C1 segment of cervical spinal cord (tissue), 14 donors: ENCODE measurements at places on chromosomes 5 and 9.

- DNase-seq = no peak
Observed at GRCh38 chr5:123412206-123412605, 11.0 kb downstream of the CEP120 start.

- DNase-seq = no peak
Observed at GRCh38 chr5:135868681-135869080, 27.0 kb downstream of the IL9 start.

DNA sequence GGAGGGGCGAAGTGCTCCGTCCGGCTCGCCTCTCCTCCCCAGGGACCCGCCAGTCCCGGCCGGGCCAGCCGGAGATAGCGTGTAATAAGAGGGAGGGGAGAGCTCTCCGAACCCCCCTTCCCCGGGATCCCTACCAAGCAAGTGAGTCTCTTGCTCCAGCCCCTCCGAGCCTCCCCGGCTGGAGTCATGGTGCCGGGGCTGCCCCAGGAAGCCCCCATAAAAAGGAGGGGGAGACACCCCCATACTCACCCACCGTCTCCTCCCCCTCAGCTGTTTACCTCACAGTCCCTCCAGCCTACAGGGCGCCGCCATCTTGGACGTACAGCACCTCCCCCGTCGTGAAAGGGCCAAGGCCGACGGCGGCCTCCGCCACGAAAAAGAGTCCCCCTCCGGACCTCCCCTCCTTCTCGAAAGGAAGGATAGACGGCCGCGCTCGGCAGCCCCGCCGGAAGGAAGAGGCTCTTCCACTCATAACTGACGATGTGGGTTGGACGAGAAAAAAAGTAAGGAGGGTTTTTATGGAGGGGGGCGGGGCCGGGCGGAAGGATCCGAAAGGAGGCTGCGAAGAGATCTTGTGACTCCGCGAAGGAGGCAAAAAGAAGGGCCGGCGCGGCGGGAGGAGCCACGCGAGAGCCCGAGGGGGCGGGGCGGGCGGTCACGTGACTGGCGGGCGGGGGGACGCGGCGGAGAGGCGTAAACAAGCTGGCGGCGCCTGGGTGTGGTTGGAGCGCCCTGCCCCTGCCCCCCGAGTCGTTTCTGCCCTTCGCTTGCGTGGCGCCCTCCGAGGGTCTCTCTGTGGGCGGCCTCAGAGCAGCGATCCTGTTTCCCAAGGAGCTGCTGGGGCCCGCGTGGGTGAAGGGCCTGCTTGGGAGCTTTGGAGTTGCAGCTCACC, at the start of gene TSC1:
Gene TSC1 (minus strand): TSS at position 323 of the 892 bp plus-strand sequence. CDS start 15,744 bp downstream, outside the sequence.
- DNase-seq = peak; percentile 91

DNA sequence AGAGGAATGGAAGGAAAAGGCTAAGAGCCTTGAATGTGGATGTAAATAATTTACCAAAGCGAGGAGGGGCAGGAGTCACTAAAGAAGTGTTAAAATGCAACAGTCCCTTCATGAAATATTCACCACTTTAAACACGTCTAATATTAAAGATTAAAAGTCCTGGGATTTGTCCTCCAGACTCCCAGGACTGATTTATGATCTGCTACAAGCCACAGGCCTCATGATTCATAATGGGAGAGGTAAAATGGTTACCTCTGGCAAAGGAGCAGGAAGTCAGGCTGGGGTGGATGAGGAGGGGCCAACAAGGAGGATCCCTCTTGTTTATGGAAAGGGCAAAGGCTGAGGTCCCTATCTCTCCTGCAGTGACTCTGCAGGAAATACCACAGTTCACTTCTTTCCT, 292.4 kb downstream of the TRIM32 start:
- DNase-seq = no peak

- peak; percentile 23 for DNase-seq
Observed at GRCh38 chr9:87147839-87148238, 200.5 kb upstream of the GAS1 start.

DNA sequence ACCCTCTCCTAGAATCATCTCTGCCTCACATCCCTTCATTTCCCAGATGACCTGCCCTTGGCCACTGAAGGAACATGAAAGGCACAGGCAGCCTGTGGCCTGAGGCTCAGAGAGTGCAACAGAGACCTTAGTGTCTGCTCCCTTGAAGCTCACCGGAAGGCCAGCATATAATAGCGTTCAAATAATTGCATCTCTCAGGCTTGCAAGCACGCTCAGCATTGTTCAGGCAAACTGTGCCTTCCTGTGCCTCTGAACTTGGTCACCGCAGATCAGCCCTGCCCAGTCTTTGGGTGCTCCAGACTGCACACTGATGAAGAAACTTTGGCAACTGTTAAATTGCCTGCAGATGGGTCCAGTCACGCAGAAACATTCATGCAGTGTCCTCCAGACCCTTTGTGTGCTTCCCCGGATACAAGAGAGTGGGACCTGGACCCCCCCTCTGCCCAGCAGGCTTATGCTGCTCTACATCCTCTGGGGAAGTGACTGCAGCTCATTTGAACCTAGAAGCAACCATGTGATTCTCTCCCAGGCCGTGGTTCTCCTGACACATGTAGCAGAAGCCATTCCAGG, 216.0 kb upstream of the ANKRD55 start:
- DNase-seq = no peak
